Stimulated activated CD8-positive, alpha-beta memory T cell treated with anti-CD3 and anti-CD28 coated beads, Interleukin-15, amount 100 ng/mL, for 24 hours (primary cell): ENCODE measurements at places on chromosomes 3 and 15.

- no peak for DNase-seq
Observed at GRCh38 chr3:196044513-196044912, 37.4 kb downstream of the TFRC start.

DNA sequence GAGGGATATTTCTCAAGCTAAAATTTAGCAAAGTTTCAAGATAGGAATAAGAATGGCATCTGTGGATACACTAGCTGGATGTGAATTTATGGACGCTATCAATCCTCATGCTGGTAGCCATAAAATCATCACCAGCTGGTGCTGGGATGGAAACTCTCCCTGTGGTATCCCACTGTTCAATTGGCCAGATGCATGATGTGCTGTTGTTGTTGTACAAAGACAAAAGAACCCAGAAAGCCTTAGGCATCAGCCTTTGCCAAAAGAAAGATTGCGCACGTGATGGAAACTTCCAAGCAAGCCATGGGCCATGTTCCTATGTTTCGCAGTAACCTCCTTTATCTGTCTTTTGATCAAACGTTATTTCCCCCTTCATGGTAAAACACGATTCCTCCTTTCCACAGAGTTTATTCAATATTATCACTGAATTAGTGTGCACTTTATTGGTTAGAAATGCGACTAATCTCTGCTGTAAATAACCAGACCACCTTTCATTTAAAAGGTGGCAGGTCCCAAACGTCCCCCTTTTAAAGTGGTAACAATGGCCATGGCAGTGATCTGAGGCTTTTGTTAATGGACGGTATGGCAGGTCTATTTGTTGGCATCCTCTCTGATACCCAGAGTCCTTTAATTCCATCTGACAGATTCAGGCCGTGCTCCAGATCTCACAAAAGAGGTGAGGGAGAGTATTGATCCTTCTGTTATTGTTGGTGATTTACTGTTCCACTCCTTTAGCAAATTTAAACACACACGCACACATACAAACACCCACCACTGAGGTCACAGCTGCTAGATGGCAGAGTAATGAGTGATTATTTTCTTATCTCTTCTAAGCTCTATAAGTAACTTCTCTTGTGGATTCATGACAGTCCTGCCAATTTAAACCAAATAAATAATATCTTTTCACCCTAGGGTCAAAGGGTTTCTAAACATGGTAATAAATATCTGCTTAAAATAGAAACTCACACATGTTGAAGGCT is 291.2 kb upstream of the KCNMB2 start:
- no peak for DNase-seq

GRCh38 chr3:80535286-80535685 is 767.5 kb upstream of the ROBO1 start:
- DNase-seq = no peak

GRCh38 chr15:67968564-67968963 is 85.6 kb upstream of the PIAS1 start:
- DNase-seq = no peak

DNA sequence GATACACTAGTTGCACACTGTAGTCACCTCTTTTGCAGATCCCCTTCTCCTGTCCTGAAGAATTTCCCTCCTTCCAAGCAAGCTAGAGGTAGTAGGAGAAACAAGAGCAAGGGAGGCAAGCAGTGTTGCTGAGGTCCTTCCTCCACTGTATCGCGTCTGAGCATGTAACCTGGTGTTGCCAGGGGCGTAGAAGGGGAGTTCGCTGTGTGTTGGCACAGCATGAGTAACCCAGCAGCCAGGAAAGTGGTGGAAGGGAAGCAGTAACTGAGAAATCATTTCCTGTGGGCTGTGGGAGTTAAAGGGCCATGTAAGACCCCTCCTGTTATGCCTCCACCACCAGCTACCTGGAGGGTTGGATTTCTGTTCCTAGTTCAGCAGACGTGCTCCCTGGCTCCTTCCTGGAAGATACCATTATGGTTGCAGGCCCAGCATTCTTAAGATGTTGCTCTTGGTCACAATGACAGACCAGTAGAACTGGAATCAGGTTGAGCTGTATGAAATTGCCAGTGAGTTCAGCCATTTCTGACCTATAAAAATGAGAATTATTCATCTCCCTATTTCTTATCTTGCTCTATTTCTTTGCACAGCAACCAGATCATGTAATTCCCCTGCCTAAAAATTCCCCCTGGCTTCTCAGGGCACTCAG is 215.3 kb upstream of the TOPAZ1 start:
- DNase-seq = no peak

DNA sequence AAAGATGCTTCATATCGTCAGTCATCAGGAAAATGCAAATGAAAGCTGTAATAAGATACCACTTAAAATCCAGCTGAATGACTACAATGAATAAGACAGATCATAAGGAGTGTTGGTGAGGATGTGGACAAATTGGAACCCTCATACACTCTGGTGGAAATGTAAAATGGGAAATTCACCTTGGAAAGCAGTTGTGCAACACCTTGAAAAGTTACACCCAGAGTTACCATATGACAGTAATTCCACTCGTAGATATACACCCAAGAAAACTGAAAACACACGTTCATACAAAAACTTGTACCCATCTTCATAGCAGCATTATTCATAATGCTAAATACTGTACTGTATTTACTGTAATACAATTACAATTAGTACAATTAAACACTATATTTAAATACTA is 2.3 kb downstream of the TTC23 start:
- no peak for DNase-seq

DNA sequence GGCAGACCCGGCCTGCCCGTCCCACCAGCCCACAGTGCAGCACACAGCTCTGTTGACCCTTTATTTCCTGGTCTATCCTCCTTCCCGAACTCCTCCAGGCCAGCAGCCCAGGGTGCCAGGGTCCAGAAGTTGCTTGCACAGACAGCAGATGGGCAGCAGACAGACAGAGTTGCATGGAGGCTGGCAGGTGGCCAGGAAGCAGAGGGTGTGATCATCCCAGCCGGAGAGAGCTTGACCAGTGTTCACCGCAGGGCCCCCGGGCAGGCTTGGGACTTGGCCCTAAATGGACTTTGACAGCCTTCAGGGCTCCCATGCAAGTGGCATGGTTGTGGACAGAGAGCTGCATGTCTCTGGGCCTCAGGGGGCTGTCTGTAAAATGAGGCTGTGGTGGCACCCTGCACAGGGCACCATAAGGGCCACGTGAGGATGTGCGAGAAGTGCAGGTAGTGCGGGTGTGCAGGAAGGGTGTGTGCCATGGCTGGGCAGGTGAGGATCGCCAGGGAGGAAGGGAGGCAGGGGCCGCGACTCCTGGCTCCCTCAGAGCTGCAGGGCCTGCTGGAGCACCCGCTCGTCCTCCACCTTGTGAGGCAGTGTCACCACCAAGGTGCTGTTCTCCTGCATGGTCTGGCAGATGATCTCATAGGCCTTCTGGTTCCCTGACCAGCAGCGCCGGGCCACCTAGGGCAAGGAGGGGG is 6.3 kb upstream of the ZXDC start:
- no peak for DNase-seq

GRCh38 chr15:59812889-59813288 is 123.8 kb upstream of the BNIP2 start:
- no peak for DNase-seq

DNA sequence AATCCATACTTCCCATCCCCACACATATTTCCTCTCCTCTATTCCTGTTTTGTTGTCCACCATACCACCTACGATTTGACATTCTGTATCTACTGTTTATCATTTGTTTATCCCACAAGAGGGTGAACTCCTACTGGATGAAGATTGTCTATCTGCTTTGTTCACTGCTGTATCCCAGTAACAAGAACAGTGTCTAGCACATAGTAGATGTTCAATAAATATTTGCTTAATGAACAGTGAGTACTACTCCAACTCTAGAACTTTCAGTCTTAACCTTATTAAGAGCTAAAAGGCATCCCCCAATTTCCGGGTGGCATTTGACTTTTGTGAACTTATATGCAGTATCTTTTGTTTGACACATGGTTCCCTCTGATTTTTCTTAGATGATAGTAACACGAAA is 1.3 kb downstream of the PYGO1 start:
- DNase-seq = no peak

GRCh38 chr3:172129850-172130716 is 90.7 kb downstream of the FNDC3B start:
- no peak for DNase-seq
